ENCODE measurements at places on chromosomes 4 and X.

GRCh38 chrX:1322393-1322792, 14.2 kb upstream of the IL3RA start:
- DNase-seq, result no peak

DNA sequence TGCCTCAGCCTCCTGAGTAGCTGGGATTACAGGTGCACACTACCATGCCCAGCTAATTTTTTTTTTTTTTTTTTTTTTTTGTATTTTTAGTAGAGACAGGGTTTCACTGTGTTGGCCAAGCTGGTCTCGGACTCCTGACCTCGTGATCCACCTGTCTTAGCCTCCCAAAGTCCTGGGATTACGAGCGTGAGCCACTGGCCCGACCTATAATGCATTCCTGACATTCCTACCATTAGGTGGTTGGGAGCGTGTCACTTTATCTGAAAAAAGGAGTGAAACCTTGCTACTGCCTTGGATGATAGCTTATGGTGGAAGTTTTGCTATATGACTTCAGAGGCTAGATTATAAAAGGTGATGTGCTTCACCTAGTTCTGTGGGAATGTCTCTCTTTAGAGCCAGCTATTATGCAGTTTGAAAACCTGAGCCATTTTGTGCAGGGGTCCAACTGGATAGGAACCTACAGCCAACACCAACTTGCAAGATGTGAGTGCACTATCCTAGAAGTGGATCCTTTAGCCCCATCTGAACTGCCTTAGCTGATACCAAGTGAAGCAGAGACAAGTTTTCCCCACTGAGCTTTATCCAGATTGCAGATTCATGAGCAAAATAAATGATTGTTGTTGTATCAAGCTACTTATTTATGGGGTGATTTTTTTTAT, 29.8 kb upstream of the EMCN start:
- no peak for DNase-seq

GRCh38 chr4:86972997-86973396, 38.2 kb downstream of the AFF1 start:
- DNase-seq, result no peak

DNA sequence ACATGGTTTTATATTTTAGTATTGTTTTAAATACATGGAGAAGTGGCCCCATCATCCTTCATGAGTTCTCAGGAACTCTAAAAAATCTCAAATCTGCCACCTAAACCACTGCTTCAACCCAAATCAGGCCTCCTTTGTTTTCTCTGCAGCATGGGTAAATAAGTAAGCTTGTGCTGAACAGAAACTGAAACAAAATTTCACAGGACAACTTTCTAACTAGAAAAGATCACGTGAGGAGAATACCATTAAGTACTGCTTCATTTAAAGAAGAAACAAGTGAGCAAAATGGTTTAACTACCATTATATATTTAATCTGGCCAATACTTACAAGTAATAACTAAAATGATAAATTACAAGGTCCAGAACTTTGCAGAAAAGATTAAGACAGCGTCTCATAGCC, 2.5 kb downstream of the ARAP2 start:
- DNase-seq, result no peak

DNA sequence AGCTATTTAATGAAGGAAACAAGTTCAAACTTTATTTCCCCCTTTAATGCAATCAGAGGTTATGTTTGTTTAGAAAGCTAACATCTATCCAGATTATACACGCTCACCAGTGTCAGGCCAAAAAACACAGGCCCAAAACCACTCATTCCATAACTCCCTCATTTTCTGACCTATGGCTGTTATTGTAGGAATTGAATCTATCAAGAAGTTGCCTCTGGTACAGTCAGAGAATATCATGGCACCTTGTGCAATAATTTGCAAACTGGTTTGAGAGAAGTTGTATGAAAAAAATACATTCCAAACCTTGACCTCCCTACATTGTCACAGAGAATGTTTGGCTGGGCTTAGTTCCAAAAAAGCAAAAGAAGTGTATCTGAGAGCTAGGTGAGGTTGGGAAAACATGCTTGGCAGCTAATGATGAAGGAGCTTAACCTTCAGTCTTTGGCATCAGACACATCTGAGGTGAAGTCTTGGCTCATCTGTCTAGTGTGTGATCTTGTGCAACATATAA, 591.0 kb downstream of the ANKRD50 start:
- peak; percentile 3 for DNase-seq

GRCh38 chrX:42128587-42128986, 205.2 kb upstream of the CASK start:
- DNase-seq, result no peak

DNA sequence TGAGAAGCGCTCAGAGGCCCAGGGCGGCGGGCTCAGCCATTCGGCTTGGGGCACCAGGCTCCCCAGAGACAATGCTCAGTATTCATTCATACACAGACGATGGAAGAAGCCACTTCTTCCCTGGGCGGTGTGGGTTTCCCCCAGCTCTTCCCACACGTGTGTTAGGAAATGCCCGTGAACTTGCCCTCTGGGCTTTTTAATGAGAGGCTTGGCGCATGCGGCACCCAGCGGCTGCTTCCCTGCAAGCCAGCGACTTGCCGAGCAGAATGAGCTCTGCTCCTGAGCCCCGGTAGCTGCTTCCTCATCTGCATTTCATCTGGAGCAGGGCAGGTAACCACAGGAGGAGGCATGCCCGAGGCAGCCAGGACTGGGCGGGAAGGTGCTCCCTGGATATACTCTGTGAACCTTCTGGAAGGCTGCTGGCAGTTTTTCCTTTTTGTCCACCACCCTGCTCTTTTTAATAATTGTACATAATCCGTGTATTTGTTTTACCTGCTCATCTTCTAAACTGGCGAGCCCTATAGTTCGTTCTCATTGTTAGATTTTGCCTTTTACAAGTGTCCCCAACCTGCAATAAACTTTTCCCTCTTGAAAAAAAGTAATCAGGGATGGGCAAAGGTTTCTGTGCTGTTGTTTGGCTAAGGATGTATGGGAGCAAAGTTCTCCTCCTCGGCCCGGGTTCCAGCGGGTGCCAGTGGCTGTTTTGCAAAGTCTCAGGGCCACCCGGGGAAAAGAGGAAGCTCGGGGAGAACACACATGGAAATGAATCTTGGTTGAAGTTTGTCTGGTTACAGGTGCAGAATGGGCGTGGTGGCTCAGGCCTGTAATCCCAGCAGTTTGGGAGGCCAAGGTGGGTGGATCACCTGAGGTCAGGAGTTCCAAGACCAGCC, 178.8 kb downstream of the DCLK2 start:
- no peak for DNase-seq

Data from AG08396 (cell line).